ENCODE measurements at places on chromosomes 3 and 15. TPM values are rescaled to one million over a fixed set of nuclear protein-coding genes. Genes with fewer than 3 reads are reported as not detected.

GRCh38 chr3:157135671-157136396 is 24.1 kb downstream of the CCNL1 start:
- peak; percentile 64 for DNase-seq

- DNase-seq, result no peak
Observed at GRCh38 chr3:167728176-167728575, 6.5 kb downstream of the PDCD10 start.

DNA sequence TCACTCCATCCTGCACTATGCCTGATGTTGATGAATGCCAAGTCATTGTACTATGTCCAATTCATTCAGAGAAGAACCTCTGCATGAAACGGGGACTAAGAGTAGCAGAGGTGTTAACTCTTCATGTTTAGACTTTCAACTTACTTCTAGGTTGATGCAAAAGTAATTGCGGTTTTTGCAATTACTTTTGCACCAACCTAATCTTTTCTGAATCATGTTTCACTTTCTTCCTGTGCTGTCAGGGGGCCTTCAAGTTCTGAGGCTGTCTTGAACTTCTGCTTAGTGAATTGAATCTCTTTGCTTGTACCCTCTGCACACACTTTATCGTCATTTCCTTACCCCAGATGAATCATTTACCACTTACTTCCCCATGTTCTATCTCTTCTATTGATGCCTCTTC is 636.2 kb downstream of the NAALADL2 start:
- no peak for DNase-seq

DNA sequence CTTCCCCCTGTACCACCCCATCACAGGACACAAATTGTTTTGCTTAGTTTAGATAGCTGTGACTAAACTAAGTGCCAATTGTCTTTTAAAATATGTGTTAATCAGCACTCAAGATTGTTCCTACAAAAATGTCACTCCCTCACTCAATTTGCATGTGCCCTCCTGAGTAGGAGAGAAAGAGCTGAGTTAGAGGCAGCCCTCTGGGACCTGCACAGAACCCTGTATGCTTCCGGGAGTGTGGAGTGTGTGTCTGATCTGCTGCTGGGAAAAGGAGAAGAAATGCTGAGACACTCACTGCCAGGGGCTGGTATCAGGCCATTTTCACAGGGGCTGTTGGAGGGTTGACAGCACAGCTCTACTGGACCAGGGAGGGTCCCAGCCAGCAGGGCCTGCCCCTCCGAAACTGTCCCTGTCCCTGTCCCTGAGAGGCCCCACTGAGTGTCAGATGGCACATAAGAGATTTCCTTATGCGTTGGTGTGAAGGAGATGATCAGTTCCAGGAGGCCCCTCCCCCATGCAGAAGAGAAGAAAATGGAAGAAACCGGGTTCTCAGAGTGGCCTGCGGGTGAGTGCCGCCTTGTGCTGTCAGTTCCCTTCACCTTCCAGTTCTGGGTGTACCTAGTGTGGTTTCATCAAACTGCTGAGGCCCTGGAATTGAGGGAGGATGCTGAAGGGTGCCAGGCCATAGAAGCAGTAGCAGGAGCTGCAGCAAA is 3.9 kb upstream of the B3GNT5 start:
- DNase-seq, result no peak

DNA sequence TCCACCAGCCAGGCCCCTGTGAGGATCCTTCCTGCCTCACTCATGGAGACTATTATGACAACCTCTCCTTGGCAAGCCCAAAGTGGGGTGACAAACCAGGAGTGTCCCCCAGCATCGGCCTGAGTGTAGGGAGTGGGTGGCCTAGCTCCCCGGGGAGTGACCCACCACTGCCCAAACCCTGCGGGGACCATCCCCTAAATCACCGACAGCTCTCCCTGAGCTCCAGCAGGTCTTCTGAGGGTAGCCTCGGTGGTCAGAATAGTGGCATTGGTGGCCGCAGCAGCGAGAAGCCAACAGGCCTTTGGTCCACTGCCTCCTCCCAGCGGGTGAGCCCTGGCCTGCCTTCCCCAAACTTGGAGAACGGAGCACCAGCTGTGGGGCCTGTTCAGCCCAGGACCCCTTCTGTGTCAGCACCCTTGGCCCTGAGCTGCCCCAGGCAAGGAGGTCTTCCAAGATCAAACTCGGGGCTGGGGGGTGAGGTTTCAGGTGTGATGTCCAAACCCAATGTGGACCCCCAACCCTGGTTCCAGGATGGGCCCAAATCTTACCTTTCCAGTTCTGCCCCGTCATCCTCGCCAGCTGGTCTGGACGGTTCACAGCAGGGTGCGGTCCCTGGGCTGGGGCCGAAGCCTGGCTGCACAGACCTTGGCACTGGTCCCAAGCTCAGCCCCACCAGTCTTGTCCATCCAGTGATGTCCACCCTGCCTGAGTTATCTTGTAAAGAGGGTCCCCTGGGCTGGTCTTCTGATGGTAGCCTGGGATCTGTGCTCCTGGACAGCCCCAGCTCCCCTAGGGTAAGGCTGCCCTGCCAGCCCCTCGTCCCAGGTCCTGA is 1.0 kb downstream of the LIMD1 start:
- no peak for DNase-seq

DNA sequence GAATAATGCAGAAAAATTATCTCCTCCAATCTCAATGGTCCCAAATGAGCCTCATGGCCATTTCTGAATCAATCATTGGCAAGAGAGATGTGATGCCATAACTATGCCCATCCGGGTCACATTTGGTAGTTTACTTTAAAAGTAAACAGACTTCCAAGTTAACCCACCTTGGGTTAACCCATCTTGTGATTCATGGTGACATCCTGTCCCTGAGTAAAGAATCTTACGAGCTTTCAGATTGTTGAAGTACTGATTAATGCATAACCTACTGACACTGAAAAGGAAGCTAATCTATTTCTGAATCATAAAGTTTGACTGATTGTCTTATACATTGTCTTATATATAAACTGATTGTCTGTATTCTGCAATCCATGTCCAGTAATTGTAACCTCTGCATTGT is 467.2 kb upstream of the AGTR1 start:
- DNase-seq, result no peak

DNA sequence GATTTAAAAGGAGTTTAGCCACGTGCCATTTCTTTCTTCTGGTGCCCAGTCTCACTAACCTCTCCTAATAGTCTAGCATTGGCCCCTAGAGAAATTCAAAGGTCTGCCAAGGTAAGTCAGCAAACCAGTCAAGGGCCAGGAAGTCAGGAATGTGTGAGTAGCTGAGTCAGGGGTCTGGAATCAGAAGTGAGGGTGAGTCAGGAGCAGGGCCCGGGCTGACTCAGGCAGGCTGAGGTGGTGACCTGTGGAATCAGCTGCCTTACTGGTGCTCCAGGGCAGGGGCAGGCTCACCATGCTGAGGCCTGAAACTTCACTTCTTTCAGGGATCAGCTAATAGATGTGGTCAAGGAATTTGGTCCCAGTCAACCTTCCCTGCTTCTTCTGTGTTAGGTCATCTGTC is 105.8 kb upstream of the MYZAP start:
- peak; percentile 81 for DNase-seq

GRCh38 chr3:16379838-16380237 is 114.8 kb downstream of the OXNAD1 start:
- DNase-seq, result no peak

DNA sequence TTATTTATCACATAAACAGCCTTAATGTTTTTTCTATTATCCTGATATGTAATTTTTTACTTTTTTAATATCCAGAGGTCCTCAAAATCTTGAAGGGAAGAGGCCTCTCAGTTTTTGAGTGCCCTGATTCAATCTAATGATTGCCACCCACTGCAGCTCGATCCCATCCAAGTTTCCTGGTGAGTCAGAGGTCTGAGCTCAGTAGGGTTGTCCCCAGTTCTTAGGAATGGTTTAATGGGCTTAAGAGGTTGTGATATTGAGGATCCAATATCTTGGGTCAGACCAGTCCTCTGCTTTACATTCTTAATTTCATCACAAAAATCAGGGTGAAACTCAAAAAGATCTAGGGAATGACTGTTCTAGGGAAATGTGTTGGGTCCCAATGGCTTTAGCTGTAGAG is 238.5 kb downstream of the NSUN3 start:
- DNase-seq, result no peak

DNA sequence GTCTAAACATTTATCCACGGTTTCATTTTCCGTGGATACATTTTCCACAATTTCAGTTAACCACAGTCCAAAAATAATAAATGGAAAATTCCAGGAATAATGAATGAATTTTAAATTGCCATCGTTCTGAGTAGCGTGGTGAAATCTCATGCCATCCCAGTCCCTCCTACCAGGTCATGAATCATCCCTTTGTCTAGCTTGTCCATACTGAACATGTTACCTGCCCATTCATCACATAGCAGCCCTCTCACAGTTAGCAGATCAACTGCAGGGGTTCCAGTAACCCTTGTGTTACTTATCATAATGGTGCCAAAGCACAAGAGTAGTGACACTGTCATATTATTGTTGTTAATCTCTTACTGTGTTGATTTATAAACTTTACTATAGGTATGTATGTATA is 124.5 kb downstream of the GSK3B start:
- DNase-seq, result no peak

- no peak for DNase-seq
Observed at GRCh38 chr3:195297446-195297845, 26.5 kb upstream of the XXYLT1 start.

DNA sequence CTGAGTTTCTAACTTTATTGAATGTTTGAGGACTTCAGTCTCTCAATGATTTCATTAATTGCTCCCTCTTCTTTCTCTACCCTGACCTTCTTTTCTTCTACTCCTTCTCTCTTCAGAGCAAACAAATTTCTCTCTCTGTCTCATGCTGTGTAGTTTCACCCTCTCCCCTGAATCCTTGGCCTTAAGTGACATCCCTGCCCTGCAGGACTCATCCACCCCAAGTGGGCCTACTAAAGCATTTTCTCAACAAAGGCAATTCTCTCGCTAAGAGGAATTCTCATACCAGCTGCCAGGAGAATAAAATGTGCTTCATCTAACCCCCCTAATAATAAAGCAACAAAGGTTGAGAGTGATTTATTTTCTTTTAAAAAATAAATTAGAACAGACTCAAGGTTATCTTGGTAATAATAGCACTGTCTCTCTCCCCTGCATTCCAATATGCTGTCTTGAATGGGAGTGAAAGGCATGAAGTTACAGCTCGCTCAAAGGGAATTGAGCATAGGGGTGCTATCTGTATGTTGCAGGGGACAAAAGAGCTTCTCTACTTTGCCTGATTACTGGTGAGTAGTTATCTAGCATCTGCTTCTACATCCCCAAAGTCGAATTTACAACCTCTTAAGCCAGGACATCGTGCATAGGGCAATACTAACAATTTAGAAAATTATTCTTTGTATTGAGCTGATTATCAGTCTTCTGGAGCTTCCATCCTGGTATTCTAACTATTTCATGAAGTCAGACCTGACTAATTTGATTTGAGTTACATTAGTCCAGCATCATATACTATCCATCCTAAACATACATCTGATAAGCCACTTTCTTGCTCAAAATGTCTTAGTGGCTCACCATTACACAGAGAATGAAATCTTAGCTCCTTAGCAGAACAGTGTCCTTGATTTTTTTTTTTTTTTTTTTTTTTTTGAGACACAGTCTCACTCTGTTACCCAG is 76.9 kb upstream of the DNAJC19 start:
- no peak for DNase-seq

GRCh38 chr3:120879411-120879810 is 28.6 kb upstream of the STXBP5L start:
- DNase-seq, result no peak

- DNase-seq, result no peak
Observed at GRCh38 chr3:99418709-99419108, 219.7 kb upstream of the COL8A1 start.

- no peak for DNase-seq
Observed at GRCh38 chr15:40471105-40471807, 472 bp downstream of the CHST14 start.

GRCh38 chr15:80835336-80835735 is 56.2 kb downstream of the CEMIP start:
- peak; percentile 50 for DNase-seq

DNA sequence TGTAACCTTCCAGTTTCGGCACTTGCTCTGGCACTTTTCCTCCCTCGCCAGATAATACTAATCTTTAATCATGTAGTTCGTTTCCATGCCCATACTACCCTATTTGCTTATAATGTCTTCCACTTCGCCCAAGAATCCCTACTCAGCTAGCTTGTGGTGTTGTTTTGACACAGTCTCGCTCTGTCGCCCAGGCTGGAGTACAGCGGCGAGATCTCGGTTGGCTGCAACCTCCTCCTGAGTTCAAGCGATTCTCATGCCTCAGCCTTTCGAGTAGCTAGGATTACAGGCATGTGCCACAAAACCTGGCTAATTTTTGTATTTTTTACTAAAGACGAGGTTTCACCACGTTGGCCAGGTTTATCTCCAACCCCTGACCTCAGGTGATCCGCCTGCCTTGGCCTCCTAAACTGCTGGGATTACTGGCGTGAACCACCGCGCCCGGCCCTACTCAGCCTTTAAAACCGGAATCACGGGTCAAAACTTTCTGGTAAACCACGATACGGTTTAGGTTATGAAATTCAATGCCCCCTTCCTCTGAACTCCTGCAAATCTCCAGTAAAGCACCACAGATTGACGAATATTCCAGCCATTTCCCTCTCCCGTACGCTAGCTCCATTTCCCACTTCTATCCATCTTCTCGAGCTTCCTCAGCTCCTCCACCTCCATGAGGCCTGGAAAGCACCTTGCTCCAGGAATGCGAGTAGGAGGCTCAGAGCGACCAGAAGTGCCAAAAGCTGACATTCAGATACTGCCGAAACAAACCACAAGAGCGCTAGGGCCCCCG is 878 bp upstream of the RAD51 start:
- DNase-seq, result peak; percentile 6

- no peak for DNase-seq
Observed at GRCh38 chr3:56157693-56158362, 310.4 kb downstream of the ERC2 start.

- no peak for DNase-seq
Observed at GRCh38 chr3:112013784-112014143, 15.0 kb downstream of the TAGLN3 start.

GRCh38 chr3:100956276-100956675 is 36.9 kb downstream of the ABI3BP start:
- DNase-seq, result no peak

GRCh38 chr3:63886858-63887257 is 23.2 kb downstream of the ATXN7 start:
- DNase-seq, result no peak

DNA sequence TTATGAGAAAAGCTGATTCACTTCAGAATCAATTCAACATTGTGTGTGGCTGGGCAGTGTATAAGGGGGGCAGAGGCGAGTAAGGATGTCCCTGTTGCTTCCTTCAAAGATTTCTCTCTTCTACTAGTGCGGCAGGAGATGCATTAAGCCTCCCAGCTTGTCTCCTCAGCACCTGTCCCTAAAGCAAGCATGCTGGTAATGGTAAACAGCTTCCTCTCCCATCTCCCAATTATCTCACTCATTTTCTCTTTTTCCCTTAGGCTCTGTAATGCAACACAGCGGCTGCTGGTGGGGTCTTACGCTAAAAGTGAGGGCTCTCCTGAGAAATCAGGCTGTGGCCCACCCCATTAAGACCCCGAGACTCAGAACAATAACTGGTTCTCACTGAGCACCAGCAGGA is 306.4 kb upstream of the ROPN1 start:
- DNase-seq, result no peak

The SOX14 gene
- not detected for polyA plus RNA-seq

The SLC28A1 gene
- 5.8 TPM for polyA plus RNA-seq

The GRAMD1C gene
- 1.0 TPM for polyA plus RNA-seq

The SH3GL3 gene
- not detected for polyA plus RNA-seq

The EFHB gene
- 0.42 TPM for polyA plus RNA-seq

The ATP2C1 gene
- 29.0 TPM for polyA plus RNA-seq

The IMPG2 gene
- polyA plus RNA-seq, result 0.03 TPM

The TTC21A gene
- 1.6 TPM for polyA plus RNA-seq

All from HepG2 (cell line).